CD4-positive, alpha-beta T cell treated with Interleukin-4 for 4 hours (primary cell): ENCODE measurements at places on chromosomes 5 and 9.

DNA sequence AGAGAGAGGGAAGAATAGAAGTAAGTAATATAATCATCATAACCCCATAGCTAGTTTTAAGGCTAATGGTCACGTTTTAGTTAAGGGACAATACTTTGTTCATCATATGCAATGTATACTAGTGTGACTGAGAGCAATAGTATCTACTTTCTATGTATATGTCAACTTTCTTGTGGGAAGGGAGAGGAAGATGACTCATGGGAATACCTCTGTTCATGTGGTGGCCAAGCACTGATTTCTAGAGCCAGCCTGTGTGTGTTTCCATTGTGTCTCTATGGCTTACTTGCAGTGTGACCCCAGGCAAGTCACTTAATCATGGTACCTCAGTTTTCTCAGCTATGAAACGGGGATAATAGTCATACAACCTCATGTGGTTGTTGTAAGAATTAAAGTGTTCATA lies 639.6 kb downstream of the CETN3 start:
- DNase-seq, result no peak

GRCh38 chr5:131774652-131775367 lies 22.0 kb downstream of the FNIP1 start:
- DNase-seq, result no peak

DNA sequence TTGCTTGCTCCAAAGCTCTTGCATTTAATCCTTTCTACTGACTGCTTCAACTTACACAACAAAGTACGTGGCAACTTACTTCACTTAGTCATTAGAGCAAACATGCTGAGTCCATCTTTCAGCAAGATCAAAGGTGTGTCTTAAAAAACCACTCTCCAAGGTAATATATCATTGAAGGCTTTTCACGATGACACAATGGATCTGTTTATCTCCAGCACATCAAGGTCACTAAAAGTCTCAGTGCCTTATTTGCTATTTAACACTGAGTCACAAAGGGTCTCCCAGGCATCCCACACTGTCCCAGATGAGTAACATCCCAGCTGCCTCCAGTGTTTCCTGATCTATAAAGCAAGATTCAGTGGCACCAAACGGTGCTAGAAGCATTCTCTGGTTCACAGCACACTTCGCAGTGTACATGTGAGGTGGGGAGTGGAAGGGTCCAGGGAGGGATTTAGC lies 3.7 kb upstream of the CLK4 start:
- no peak for DNase-seq

GRCh38 chr5:21419383-21419782 lies 1431.4 kb upstream of the CDH18 start:
- no peak for DNase-seq

GRCh38 chr9:125601961-125602360 lies 105.0 kb downstream of the MAPKAP1 start:
- DNase-seq, result no peak

GRCh38 chr9:124941679-124942561 lies 1.0 kb upstream of the GOLGA1 start:
- DNase-seq, result peak; percentile 64

GRCh38 chr5:124692324-124692723 lies 54.1 kb downstream of the ZNF608 start:
- no peak for DNase-seq

DNA sequence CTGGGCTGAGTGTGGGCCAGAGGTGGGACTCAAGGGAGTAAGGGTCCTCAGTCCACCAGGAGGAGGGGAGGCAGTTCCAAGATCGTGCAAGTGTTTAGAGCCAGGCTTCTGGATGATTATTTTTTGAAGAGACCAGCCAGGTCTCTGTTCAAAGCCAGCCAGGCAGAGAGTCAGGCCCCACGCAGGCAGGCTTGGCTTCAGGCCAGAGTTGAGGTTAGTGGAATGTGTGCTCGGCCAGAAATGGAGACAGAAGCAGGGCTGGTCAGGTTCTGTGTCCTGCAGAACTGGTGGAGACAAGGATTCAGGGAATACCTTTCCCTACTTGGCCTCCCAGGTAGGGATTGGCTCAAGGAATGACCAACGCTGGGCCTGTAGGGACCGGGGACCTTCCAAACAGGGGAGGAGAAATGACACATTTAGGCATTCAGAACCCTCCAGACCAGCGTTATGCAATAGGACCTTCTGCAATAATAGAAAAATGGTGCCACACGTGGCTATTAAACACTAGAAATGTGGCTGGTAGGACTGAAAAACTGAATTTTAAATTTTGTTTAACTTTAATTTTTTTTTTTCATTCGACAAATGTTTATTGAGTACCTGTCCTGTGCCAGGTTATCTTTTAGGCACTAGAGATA lies 106.2 kb downstream of the CMYA5 start:
- DNase-seq, result no peak

DNA sequence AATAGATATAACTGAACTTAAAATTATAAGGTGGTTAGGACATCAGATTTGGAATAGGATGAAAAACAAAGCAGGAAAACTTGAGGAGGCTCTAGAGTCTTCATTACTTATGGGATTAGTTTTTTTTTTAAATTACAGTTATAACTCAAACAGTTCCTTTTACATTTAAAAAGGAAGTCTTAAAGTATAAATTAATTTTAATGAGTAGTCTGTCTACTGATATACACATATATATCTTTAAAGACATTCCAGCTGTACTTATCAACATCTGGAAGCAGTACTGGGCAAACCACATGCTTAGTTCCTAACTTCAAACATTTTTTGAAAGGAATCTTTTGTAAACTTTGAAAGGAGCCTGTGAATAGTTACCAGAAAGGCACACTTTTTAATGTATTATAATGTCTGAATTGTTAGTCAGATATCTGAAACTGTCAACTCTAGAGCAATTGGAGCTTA lies 6.0 kb downstream of the ACTBL2 start:
- DNase-seq, result no peak

- no peak for DNase-seq
Observed at GRCh38 chr5:45454114-45454513, 242.1 kb downstream of the HCN1 start.

- no peak for DNase-seq
Observed at GRCh38 chr5:13991365-13991764, 46.9 kb upstream of the DNAH5 start.

GRCh38 chr5:32302835-32303754 lies 9.6 kb downstream of the MTMR12 start:
- no peak for DNase-seq

GRCh38 chr9:105262497-105262896 lies 18.0 kb downstream of the SLC44A1 start:
- DNase-seq, result no peak

DNA sequence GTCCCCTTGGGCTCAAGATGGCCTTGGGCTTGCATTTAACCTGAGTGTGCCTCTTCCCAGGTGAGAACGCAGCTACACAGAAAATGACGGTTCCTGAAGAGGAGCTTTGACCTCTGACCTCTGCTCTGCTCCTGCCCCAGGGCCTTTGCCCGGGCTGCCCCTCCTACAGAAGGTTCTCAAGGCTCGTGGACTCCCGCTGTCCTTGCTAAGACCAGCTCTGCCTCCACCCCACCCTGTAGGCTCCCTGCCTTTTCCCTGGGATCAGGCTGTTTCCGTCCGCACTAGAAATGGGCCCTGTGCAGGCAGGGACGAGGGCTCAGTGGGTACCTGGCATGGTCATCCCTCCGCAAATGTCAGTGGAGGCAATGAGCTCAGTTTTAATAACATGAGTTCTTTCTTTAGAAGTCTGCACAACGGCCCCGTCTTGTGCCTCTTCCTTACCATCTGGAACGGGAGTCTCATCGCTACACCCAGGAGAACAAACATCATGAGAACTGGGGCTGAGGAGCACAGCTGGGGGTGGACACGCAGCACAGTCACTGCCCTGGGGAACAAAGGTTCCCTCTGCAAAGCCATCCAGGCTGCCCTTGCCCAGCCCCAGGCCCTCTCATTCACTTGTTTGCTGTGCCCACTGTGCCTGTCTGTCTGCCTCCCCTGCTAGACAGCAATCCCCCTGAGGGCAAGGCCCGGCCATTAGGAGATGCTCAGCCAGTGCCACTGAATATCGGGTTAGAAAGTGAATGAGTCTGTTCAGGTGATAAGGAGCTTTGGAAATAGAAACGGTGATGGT lies 26.7 kb upstream of the LPCAT1 start:
- no peak for DNase-seq

DNA sequence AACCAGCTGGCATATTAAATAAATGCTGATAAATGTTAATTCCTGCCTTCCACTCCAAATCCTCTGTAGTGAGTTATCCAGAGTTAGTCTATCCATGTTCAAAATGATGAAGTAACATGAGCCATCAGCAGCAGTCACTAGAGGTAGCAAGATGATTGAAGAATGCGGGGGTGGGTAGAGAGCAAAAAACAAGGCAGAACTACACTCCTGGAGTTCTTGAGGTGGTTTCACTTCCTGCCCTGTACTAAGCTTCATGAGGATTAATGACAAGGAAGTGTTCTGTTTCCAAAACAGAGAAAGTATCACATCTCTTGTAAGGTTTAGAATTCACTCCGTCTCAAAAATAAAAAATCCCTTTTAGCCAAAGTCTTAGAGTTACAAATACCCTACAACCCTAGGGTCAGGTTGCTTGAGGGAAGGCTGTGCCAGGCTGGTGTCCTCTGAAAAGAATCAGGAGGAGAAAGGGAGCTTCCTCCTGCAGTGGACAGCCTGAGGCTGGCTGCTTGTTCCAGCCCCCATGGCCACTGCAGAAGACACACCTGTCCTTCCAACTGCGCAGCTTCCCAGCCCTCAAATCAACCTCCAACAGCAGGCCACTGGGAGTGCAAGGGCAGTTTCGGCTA lies 180.2 kb downstream of the DENND1A start:
- no peak for DNase-seq
